ENCODE measurements at places on chromosomes 6 and 20.

DNA sequence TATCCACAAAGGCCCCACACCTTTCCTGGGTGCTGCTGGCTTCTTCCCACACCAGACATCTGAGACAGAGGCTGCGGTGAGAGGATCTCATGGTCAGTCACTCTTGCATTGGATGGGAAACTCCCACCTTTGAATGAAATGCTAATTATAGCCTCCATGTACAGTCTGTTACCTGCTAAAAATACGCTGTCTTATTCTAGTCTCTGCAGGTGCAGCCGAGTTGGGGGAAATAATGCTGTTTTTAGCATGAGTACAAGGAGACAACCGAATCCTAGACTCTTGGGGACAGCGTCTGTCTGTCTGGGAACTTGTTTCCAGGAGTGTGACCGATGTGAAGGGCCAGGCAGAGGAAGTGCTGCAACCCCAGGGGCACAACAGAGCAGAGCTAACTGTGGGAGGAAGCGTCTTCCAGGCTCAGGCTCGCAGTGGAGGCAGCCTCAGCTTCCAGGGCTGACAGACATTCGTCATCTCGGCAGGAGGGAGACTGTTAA is 286.2 kb downstream of the PREX1 start:
- DNase-seq = no peak

DNA sequence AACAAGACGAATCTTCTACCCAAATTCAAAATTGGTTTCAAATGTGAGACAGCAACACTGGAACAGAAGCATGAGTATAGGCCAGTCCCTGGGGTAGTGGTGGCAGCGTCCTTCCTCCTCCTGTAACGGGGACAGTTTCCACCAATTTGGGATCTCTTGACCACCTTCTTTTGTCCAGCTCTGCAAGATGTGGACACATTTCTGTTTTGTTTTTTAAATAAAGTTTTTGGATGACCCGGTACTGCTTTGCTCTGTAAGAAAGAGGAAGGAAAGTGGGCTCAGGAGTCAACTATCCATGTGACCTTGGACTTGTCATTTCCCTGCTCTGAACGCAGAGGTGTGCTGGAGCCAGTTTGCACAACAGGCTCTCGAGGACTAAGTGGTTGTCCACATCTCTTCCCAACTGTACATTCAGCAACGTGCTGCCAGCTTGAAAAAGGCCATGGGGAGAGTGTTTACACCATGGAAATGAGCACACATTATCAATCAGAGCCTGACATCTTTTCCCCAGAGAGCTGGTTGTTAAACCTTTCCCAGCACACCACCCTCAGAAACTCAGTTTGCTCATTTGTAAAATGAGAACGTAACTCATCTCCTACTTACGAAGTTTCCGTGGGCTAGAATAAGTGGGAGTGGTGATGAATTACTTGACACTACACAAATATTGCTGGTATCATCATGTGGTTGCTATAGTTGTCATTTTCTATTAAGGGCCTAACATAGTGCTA is 66.5 kb downstream of the ADTRP start:
- DNase-seq = no peak

DNA sequence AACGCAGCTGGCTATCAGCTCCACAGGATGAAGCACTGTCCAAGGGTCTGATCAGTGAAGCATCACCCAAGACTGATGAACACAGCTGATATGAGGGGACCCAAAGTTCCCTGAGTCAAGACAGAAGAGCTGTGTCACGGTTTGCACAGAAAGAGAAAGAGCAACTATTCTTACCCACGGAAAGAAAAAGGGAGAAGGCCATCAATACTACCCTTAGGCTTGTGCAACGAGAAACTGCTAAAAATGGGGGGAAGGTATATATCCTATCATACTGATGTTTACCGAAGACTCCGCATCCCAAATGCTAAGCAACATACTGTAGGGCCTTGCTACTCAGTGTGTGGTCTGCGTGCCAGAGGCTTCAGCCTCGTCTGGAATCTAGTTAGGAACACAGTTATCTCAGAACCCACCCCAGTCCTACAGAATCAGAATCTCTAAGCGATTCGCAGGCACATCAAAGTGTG is 665 bp downstream of the FASTKD5 start:
- DNase-seq = no peak

DNA sequence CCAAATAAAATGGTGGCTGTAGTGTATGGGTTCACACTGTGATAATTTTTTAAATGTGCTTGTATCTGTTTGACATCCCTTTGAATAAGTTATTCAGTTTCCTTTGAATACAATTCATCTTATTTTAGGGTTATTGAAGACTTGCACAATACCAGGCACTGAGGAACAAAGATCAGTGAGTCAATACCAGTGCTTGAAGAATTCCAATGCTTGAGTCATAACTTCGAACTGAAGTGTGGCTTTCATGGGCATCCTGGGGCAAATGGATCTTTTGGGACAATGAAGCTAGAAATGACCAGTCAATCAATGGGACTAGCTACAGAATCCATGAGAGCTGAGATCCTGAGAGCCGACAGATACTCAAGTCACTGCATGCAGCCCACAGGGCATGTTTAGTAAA is 349.9 kb upstream of the FLRT3 start:
- no peak for DNase-seq

DNA sequence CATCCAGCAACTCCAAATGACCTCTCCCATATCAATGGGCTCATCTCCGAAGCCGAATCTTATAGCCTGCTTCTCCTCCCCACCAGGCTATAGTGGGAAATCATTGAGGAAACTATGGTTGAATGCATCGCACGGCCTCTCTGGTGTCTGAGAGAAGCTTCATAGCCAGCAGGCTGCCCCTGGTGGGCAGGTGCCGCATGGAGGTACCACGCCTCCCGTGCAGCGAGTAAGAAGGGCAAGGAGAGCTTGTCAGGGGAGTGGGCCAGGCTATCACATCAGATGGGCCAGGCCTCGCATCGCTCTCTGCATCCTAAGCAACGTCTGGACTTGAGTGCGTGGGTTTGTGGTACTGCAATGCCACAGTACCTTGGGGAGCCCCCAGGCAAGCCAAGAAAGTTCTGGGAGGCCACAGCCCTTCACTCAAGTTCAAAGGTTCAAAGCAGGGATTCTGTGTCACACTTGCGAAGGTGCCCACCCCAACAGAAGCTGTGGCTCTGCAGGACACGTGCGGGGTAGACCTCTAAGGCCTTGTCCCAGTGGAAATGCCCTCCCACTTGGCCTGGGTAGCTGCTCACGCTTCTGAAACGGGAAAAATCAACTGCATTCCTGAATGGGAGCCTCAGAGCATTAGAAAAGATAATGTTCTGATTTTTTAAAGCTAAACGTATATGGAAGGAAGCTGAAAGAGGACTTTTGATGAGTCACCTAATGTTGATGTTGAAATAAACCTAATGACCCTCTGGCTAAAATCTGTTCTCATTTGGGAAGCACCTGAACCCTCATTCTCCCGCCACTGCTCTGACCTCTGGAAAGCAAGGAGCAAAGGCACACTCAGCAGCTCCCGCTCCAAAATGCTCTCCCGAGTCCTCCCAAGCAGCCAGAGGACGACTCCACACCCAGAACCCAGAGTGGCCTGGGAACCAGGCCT is 8.4 kb upstream of the IRF4 start:
- DNase-seq = no peak

GRCh38 chr6:17719323-17720041 is 12.8 kb upstream of the NUP153 start:
- no peak for DNase-seq

GRCh38 chr20:57810511-57811373 is 100.9 kb upstream of the PMEPA1 start:
- DNase-seq = no peak

GRCh38 chr20:21514553-21515251 is 838 bp upstream of the NKX2-2 start:
- DNase-seq = no peak

DNA sequence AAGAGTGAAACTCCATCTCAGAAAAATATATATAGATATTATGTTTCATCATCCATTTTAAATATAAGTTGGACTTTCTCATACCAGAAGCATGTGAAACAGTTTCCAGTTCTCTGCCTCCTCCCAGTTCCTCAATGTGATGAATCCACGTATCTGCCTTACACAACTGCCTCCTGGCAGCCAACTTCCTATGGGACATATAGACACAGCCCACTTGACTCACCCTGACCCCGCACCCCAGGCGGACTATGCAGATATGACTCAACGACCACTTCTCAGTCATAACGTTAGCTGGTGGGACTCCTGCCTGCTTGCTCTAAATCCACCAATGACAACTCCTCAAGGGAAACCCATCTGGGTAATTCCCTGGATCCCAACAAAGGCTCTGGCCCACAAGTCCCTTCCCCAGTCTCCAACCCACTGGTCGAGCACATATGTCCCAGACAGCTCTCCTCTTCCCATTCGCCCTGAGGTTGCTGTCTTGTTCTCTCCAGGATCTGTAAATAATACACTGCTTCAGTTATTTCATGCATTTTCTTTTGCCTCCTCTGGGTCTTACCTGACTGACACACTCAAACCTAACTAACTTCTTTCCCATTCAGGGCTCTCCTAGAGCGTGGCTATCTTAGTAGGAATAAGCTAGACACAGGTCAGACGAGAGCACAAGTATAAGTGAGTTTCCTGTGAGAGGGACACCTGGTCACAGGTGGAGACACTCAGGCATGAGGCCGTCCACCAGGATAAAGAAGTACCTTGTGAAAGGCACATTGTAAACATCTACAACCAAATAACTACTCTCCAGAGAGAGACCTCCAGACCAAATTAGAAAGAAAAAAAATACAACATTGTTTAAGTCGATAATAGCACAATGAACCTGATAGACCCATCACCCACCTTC is 548.5 kb downstream of the CD83 start:
- no peak for DNase-seq
